ENCODE measurements at places on chromosomes 7 and 10. TPM values are rescaled to one million over a fixed set of nuclear protein-coding genes. Genes with fewer than 3 reads are reported as not detected.
A peak's percentile ranks its signal among the peaks of the same experiment; 100 is the strongest.

Gene CHN2
- polyA plus RNA-seq = not detected

- no peak for DNase-seq
Measured at GRCh38 chr7:124764847-124765400, 668 bp downstream of the GPR37 start.

Gene GPR15LG
- polyA plus RNA-seq = not detected

DNA sequence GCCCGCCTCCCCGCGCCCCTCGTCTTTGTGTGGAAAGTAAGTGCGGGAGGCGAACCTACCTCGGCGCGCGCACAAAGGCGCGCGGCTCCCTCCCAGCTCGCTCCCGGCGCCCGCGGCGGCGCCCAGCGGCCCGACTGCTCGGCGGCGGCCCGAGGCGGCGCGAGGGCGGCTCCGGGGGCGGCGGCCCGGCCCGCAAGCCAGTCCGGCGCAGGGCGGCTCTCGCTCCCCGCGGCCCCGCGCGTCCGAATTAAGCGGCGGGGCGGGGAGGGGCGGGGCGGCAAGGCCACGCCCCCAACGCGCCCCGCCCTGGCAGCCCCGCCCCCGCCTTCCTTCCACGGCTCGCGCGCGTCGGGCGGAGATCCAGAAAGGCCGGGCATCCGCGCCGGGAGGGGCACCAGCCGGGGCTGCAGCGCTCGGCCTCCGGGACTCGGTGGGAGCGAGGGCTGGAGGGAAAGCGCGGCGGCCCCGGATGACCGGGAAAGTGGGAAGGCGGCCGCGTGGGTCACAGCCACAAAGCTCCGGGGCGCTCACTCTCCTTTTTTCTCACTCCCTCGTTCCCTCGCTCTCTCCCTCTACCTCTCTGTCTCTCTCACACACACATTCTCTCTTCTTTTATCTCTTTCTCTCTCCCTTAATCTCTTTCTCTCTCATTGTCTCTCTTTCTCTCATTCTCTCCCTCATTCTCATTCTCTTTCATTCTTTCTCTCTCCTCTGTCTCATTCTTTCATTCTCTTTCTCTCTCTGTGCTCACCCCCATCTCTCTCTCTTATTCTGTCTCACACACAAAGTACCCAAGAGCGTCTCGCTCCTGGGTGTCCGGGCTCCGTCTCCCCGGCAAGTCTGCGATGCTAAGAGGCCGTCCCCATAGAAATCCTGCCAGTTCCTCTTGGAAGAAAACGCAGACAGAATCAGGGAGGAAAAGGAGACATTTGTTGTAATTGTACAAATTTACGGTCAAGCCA lies 170.2 kb downstream of the FAM107B start:
- DNase-seq = no peak

DNA sequence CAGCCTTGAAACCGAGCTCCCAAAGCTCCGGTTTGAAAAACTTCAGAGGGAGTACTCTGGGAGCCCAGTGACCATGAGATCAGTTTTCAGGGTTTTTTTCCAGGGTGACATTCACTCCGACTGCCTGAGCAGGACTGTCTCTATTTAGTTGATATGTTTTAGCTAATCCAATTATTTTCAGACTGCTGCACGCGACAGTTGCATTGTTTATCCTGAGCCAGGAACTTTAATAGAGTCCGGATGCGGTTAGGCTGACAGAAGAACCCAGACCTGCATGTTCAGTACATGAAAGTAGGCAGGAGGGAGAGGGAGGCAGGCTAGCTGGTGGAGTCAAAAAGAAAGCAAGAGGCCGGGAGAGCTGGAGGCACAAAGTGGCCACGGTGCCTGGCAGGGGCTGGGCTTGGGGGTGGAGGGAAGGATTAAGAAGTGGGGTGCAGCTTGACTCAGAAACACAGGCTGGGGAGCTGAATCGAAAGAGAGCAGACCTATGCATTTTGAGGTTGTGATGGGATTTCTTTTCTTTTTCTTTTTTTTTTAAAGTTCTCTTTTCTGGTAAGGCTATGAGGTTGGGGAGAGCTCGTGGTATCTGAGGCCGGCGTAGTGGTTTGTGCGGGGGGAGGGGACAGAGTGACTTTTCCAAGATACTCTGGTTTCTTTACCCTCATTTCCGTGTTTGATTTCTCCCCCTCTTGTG lies 5.7 kb downstream of the GATA3 start:
- DNase-seq = peak; percentile 22

DNA sequence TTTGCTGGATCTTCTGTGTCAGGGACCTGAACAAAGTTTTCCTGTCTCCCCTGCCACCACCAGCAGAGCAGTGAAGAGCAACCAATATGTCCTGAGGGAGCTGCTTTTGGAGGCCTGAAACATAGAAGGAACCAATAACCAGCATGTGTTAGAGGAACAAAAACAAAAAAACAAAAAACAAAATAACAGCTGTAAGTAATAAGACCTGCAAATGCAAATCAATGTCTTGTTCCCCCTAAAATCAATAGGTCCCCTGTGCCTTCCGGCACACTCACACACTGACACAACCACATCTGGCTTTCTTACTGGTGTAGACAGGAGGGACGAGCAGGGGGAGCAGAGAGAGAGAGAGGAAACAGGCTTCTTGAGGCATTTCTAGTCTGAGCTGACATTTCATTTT lies 94.1 kb downstream of the NRG3 start:
- DNase-seq = no peak

DNA sequence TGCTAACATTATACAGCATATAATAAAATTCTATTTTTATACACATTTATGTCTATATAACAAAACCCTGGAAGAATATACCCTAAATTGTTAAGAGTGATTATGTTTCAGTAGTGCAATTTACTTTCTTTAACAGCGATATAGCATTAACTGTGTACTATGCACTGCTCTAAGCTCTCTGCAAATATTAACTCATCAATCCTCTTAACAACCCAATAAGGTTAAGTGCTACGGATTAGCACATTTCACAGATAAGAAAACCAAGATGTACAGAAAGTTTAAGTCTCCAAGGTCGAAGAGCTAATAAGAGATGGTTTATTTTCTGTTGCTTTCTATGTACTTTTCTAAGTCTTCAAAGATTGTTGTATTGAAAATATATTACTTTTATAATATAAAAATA lies 95.8 kb downstream of the SEMA3C start:
- DNase-seq = no peak

- no peak for DNase-seq
Measured at GRCh38 chr10:7407368-7408290, 3.2 kb downstream of the SFMBT2 start.

Gene CALML3
- polyA plus RNA-seq = not detected

Gene HMX3
- polyA plus RNA-seq = not detected

DNA sequence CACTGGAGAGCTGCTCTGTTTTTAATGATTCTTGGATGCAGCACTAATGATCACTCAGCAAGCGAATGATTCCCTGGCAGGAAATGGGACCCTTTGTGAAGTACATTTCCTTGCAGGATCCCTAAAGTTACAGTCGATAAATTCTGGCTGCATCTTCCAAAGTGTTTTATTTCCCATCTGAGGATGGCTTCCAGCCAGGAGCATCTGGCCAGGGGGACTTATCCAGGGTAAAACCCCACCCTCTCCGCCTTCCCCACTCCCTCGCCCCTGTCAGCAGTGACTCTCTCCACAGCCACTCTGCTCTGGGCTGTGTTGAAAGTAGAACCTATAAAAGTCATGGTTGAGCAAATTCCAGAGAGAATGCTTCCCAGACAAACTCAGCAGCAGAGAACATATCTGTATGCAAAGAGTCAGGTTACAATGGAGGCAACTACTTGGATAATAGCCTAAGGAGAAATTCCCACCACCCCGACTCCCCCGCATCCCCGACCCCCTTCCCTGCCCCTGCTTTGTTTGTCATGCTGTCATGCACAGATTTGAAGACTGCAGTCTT lies 111.0 kb upstream of the ANLN start:
- peak; percentile 82 for DNase-seq

GRCh38 chr10:29658984-29659965 lies 24.5 kb upstream of the SVIL start:
- peak; percentile 98 for DNase-seq

- no peak for DNase-seq
Measured at GRCh38 chr7:155721056-155721455, 76.6 kb downstream of the RBM33 start.

Gene NXPH1
- not detected for polyA plus RNA-seq

All from BJ (cell line).